ENCODE measurements at places on chromosomes 5 and 9.

GRCh38 chr5:157594257-157594656, 18.7 kb upstream of the ADAM19 start:
- DNase-seq = no peak

- peak; percentile 37 for DNase-seq
Observed at GRCh38 chr5:68924481-68925145, 169.2 kb upstream of the SLC30A5 start.

GRCh38 chr9:119795395-119795794, 426.2 kb upstream of the BRINP1 start:
- DNase-seq = no peak

DNA sequence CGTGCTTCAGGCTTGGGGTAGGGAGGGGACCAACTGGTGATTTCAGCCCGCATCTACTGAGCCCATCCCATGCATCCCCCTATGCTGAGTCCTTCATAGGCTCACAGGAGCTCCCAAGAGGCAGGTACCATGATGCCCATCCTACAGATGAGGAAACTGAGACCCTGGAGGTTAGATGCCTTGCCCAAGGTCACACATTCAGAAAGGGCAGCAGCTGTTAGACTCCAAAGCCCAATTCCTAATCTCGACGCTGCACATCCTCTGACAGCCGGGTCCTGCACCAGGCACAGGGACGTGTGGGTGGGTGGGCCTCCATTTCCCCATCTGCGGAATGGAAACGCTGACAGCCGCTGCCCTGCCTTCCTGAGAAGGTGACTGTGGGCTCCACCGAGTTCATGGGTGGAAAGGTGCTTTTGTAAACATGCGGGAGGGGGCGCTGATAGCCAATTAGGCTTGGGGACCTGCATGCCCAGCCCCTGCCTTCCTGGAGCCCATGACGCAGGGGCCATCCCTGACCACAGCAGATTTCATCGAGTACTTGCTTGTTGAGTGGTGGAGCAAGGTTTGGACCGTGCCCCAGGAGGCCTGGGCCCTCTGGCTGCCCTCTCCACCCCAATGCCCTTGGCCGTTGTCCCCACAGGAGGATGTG, 2.2 kb downstream of the DNM1 start:
- no peak for DNase-seq

GRCh38 chr5:107395632-107396350, 274.9 kb downstream of the EFNA5 start:
- DNase-seq = no peak

DNA sequence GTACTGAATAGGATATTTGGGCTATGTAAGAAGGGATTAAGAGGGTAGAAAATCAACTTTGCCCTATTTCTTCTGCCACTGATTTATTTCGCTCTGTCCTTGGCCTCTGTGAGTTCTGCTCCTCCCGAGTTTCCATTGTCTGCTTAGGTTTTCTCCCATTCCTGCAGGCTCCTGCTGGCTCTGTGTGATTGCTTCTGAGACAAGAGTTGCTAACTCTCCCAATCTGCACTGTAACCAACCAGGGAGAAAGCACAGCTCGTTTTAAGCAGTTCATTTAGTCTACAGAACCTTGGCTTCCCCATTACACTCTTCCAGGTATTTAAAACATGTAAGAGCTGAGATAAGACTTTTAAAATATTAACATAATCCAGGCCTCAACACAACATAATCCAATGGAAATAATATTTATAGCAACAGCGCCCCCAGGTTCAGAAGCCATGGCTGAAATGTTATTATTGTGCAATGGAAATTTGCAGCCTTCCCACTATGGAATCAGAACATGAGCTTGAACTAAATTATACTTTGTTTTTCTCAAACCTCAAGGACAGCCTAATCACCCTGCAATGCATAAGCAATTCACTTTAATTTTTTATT, 203.5 kb downstream of the ERCC6L2 start:
- DNase-seq = no peak

DNA sequence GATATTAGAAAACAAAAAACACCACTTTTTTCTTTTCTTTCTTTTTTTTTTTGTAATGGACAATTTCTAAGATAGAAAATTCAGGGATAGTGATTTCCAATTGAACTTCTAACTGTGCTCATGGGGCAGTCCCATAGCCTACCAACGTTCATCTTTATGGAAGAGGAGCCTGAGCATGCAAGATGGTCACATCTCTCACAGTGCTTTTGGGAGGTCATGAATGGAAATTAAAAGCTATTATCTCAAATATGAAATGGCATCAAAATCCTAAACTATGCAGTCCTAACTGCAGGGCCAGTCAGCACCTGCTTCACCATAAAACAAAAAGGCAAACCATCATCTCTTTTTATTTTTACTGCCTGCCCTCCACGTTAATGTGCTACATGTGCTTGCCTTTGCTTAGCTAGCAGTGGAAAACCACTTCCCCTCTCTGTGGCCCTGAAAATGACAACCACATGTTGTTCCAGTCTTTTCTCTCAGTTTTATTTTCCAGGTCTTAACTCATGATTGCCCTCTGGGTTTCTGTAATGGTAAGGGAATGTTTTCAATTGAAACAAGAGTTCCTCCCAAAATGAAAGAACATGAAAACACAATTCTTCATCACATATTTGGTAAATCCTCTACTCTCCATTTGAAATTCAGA, 16.7 kb downstream of the IFNB1 start:
- DNase-seq = peak; percentile 62

- no peak for DNase-seq
Observed at GRCh38 chr9:4594545-4594944, 67.5 kb upstream of the PLPP6 start.

GRCh38 chr9:136138566-136138965, 19.9 kb upstream of the TMEM250 start:
- DNase-seq = no peak

DNA sequence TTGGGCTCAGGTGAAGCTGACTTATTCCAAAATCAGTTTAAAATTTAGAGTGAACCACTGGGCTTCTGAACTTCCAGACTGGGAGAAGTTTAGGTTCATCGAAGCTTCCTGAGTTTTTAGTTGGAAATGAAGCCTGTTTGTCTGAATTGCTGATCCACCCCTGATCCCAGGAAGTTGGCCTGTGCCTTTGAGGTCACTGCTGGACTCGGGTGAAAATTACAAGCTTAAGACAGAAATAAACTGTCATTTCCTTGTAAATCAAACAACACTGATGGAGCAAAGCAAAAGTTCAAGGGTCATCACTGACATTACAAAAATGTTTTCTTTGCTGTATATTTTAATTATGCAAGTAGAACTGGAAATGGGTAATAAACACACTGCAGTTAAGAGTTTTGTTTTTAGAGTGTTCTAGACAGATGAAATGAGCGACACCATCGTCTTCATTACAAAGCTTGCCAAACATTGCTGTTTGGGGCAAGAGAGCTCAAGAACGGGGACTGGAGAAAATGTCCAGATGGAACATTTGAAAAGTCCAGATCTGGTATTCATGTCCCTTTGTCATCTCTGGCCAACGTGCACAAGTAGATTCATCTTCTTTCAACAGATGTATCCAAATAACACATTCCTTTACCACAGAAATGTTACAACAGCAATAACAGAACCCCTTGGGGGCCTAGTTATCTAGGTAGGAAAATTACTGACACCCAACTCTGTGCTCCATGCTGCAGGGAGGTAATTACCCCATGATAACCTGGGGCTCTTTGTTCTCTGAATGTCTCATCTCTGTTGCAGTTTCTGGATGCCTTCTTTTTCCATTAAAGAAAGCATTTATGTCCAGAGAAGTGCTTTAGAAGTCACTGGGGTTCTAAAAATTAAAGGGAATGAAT, 142.4 kb upstream of the ERCC6L2 start:
- no peak for DNase-seq

GRCh38 chr5:130796902-130797301, 368.2 kb downstream of the HINT1 start:
- no peak for DNase-seq

GRCh38 chr9:84781458-84781857, 111.9 kb downstream of the NTRK2 start:
- DNase-seq = no peak

GRCh38 chr5:40453689-40454088, 226.0 kb upstream of the PTGER4 start:
- DNase-seq = no peak

- no peak for DNase-seq
Observed at GRCh38 chr5:33801292-33801691, 90.5 kb downstream of the ADAMTS12 start.
